A673 (cell line): ENCODE measurements at places on chromosomes 12 and 14.

DNA sequence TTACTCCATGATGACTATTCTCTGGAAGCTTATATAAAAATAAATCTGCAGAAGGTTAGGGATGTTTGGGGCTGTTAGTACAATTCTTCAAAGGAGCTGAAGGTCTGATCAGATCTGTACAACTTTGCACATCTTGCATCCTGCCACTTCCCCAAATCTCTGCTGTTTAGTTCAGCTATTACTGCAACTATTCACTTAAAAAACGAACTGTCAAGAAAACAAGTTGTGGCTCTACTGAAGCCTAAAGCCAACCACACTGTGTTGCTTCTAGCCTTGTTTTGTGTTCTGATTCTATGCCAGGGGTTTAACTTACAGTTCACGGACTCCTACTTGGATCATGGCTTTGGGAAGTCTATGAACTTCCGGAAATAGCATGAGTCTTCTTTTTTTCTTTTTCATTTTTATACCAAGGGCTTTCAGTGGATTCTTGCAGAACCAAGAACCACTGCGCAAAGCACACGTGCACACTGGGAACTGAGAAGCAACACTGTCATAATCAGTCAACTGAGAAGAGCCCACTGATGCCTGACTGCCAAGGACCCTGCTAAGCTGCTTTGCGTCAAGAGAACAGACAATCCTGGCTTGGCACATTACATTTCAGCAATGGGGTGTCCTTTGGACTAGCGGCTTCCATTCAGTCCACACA lies 66.3 kb upstream of the EEA1 start:
- no peak for DNase-seq

DNA sequence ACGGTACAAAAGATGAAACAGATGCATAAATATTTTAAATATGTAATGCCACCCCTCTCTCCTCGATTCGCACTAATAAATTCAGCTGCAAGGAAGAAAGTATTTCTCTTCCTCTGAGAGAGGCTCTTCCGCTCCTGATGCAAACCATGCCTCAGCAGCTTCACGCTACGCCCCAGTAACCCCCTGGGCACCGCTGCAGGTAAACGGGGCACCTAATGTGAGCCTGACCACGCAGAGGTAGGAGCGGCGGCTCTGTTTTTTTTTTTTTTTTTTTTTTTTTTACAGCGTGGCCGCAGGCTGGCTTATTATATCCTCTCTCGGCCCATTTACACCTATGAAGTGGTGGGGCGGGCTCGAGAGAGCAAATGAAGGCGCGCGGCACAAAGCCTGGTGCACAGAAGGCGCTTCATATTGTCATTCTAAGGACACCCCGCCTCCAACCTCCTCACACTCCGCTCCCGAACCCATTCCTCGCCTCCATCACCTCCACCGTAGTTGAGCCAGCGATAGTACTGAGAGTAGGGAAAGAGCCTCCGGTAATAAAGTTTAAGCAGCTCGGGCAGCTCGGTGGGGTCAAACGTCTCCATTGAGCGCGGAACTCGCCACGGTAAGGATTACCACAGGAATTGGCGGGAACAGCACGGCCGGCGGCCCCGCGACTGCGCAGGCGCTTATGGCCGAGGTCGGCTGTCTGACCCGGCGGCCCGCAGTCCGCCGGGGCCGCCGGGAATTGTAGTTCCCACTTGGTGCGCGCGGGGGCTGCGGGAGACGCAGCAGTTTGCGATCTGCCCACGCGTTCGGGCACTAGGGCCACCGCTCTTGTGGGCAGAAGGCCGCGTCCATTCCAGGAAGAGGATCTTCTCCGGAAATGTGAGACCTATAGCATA lies at the start of gene PRIM1:
PRIM1 (minus strand) TSS at position 612 of the 887 bp plus-strand sequence; CDS start at position 587, 25 bp downstream.
- DNase-seq: peak; percentile 92

DNA sequence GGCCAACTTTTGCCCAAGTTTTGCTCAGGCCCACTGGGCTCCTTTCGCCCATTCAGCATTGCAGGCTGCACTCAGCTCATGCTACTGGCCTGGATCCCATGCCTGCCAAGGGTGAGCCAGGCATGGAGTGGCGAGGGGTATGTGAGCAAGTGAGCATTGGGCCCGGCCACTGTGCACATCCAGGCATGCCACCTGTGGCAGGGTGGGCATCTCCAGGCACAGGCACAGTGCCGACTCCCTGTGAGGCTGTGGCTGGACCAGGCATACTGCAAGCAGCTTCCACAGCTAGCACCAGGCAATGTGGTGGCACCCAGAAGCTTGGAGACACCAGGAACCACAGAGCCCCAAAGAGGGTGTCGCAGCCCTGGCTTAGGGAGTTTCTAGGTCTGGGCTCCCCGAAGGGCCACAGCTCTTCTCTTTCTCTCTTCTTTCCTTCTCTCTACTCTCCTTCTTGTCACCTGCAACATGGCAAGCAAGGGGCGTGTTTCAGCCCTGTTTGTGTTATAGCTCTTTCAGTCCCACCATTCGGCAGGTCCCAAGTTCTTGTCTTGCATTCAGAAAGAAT lies 15.6 kb downstream of the FAM186A start:
- no peak for DNase-seq

GRCh38 chr14:21528381-21529348 lies 2.5 kb upstream of the SALL2 start:
- no peak for DNase-seq

- no peak for DNase-seq
Observed at GRCh38 chr12:15547691-15548090, 225.4 kb downstream of the PTPRO start.

- no peak for DNase-seq
Observed at GRCh38 chr12:109595321-109595902, 21.8 kb downstream of the MVK start.

- DNase-seq: no peak
Observed at GRCh38 chr12:25263594-25263993, 12.9 kb upstream of the KRAS start.

DNA sequence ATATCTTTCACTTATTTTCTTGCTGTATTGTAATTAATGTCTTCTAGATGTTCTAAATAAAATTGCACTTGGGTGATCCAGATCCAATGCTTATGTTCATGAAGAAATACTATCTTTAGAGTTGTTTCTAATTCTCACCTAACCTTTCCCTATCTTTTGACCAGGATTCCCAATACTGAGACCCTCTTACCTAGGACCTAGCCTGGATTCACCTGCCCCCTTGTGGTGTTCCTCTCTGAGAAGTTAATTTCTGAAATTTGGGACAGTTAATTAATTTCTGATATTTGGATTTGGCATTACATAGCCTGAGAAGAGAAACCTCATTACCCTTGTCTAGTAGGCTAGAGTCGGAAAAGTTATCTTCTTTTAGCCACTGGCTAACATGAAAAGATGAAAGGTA lies 29.5 kb downstream of the FOXA1 start:
- no peak for DNase-seq

DNA sequence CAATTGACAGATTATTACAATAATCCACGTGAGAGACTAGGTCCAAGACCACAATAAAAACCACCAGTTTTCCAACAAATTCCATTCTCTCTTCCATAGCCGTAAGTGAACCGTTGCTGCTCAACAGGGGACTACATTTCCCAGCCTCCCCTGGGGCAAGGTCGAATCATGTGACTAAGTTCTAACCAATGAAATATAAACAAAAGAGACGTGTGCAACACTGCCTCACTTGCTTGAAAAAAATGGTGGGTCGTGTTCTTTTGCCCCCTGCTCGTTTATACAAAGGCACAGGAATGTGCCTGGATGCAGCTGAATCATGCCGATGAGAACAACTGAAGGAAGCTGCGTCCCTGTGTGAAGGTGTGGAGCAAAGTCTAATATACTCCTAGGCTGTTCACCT lies 51.1 kb downstream of the HSPB8 start:
- peak; percentile 59 for DNase-seq

GRCh38 chr12:122918827-122919226 lies 22.9 kb upstream of the VPS37B start:
- DNase-seq: no peak

- no peak for DNase-seq
Observed at GRCh38 chr14:67952786-67953185, 133.2 kb downstream of the RAD51B start.

DNA sequence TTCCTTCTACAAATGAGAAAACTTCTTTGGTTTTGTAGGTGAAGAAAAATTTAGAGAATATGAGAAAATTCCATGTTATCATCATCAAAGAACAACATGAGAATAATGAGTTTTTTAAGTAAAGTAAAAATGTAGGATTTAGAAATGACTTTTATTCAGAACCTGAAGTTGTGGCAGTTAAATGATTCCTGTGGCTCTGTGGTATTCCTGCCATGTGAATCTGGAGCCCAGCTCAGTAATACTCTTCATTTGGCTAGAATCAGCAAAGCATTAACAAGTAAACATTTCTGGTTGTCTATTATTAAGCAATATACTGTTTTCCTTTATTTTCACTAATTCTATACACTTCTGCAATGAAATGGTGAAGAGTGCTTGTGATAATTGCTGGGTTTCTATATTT lies 95.6 kb upstream of the E2F7 start:
- DNase-seq: no peak

DNA sequence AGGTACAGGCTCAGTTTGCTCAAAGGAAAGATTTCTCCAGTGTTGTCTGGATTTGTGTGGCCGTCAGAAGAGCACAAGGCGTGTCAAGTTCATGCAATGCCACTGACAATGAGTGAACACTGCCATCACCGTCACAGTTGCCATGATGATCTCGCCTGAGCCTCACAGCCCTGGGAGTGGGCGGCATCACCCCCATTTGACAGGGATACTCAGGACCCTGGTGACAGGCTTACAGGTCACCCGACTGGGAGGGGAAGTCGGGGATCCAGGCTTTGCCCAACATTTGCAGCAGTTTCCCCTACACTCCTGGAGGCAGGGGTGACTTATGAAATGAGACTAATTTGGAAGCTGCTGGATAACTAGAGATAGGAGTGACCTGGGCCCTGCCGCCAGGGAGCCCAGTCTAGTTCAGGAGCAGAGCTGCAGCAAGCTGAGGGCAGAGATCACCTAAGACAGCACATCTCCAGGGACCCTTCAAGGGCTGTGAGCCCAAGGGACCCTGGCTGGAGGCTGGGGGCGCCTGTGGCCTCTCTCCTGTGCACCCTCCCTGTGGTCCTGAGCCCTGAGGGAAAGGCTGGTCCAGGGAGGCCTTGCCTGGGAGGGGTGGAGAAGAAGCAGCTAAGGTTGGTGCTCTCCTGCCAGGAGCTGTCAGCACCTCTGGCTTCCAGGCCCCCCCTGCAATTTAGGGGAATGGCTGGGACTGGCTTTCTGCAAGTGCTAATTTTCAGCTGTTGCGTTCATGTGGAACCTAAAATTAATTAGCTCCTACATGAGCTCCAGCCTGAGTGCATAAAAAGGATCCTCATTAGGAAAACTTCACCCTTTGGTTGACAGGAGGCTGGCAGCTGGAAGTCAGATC lies 32.4 kb upstream of the BEGAIN start:
- no peak for DNase-seq

GRCh38 chr12:84416626-84417025 lies 496.0 kb downstream of the SLC6A15 start:
- DNase-seq: no peak

GRCh38 chr12:31650918-31651317 lies 8.6 kb upstream of the ETFBKMT start:
- DNase-seq: no peak

DNA sequence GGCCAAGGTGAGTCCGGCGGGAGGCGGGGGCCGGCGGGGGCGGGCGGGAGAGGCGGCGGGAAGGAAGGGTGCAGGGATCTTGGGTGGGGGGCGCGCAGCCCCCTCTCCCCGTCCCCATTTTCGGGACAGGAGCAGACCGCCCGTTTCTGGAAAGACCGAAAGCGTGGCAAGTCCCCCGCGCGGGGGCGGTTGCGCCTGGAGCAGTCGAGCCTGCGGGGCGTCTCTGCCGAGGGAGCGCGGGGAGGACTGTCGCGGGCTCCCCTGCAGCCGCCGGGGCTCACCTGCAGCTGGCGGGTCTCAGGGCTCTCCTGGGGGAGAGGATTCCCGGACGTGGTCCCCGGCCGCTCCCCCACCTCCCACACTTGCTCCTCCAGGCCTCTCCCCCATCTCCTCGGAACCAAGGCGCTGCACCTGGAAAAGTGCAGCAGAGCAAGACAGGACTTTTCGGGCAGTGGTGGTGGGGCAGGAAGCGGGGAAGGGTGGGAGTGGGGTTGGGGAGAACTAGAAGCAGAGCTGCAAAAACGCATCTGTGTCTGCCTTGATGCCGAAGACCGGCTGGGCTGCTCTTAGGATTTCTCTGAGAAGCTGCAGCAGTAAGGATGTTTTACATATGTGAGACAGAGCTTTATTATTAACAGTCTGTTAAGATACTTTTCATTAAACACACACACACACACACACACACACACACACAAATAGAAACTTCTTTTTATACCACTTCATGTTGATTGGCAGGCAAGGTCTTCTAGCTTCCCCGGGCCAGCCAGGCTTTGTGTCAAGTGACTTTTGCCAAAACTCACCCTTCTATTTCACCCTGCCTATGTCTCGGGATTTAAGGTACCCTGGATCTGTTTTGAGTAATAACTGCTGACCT lies 677 bp downstream of the C12orf75 start:
- DNase-seq: peak; percentile 47

DNA sequence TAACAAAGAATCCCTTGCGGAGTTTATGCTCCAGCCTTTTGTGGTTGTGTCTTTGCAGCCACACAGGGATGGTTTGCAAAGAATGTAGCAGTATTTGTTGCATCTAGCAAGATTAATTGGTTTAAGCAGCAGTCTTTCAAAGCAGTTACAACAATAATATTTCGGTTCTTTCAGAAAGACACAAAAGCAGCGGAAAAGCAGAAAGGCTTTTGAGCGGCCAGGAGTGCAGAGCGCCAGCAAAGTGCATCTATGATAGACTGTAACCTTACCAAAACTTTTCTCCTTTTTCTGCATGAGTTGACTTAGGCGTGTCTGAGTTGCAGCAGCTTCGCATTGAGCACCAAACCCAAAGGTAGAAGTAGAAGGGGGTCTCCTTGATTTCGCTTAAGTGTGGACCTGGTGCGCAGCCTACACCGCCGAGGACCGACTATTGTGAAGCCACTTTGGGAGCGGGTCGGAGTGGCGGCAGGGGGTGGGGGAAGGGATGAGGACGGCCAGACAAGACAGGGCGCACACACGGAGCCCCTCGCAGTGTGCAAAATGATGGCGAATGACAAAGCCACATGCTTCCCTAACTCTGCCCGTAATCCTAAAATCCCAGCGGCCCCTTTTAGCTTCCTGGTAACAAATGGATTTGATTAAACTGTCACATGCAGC lies 1.2 kb downstream of the LMO3 start:
- DNase-seq: peak; percentile 47
